ENCODE measurements at places on chromosomes 5 and 9.

DNA sequence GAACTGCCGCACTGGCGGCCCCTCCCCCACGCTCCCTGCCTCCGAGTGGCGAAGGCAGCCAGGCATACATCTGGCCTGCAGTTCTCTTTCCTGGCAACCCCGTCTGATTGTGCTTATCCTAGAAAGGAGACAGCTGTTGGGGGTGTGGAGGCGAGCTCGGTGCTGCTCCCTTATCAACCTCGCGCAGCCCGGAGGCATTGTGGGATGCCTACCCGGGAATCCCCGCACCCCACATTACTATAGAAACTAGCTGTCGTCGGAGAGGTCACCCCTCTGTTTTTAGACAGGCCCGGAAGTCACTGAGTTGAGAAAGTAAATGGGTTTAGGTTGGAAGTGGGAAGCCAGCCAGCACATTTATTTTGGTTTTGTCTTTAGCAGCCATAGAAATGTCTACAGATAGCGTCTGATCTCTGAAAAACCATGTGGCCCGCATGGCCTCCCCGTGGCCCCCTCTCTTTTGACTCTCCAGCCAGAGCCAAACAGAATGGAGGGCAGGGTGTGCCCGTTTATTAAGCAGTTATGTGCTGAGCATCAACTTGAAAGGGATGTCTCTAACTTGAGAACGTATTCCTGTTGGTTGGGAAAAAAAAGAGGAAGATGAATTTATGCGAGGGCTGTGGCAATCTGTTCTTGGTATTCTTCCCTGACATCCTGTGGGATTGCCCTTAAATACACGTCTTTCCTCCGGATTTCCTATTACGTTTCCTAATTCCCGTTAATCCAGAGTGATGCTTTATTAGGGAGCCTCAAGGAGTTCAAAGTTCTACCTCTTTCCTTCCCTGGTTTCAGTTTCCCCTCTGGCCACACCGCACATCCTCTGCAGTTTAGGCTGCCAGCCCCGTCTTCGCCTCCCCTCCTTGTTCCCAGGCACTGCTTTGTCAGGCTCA lies 3.9 kb downstream of the STC2 start:
- DNase-seq, result peak; percentile 82

- DNase-seq, result no peak
Measured at GRCh38 chr5:134139891-134140469, 25.5 kb downstream of the TCF7 start.

GRCh38 chr9:133950192-133950591 lies 41.9 kb downstream of the VAV2 start:
- peak; percentile 4 for DNase-seq

GRCh38 chr9:3903273-3903672 lies 377.5 kb upstream of the RFX3 start:
- no peak for DNase-seq

DNA sequence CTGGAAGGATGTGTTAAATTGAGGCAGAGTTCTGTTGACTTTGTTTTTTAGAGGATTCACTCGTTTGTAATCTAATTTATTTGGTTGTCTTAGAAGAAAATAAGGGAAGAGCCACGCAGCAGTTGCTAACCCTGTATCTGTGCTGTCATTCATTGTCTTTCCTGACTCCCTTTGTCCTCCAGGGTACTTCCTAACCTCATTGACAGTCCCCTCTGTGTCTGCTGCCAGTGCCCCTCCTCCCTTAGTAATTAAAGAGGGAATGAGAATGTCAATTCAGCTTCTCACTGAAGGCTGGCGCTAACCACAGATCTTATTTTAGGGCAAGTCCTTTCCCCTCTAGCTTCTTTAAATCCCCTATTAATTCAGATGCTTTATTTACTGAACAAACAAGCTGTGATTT lies 84.0 kb downstream of the MAST4 start:
- DNase-seq, result no peak

DNA sequence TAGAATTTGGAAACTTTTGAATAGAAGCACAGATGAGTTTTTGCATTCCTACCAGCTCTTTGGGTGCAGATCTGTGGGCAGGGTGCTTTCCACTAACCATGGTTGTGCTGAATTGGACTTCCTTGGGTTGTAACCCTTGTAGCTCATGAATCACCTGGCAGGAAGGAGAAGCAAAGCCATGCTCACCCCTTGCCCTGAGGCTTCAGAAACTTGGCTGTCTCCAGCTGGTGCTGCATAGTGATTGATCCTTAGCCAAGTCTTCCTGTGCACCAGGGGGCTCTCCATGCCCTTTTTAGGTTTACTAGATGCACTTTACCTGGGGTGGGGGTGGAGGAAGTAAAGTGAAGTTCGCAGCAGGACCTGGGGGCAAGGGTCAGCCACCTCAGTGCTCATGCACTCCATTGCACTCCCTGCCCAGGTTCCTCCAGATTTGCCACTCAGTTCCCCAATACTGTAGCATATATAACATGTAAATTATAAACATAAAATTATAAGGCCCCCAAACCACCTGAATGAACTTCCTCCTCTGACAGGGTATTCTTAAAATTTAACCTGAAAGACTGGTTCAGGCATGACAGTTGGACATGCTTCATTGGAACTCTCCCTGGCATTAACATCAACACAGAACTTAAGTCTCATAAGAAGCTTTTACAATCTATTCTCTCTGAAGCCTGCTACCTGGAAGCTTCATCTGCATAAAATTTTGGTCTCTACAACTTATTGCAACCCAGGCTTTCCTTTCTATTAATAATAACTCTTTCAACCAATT lies 25.8 kb upstream of the IFNA14 start:
- DNase-seq, result no peak

DNA sequence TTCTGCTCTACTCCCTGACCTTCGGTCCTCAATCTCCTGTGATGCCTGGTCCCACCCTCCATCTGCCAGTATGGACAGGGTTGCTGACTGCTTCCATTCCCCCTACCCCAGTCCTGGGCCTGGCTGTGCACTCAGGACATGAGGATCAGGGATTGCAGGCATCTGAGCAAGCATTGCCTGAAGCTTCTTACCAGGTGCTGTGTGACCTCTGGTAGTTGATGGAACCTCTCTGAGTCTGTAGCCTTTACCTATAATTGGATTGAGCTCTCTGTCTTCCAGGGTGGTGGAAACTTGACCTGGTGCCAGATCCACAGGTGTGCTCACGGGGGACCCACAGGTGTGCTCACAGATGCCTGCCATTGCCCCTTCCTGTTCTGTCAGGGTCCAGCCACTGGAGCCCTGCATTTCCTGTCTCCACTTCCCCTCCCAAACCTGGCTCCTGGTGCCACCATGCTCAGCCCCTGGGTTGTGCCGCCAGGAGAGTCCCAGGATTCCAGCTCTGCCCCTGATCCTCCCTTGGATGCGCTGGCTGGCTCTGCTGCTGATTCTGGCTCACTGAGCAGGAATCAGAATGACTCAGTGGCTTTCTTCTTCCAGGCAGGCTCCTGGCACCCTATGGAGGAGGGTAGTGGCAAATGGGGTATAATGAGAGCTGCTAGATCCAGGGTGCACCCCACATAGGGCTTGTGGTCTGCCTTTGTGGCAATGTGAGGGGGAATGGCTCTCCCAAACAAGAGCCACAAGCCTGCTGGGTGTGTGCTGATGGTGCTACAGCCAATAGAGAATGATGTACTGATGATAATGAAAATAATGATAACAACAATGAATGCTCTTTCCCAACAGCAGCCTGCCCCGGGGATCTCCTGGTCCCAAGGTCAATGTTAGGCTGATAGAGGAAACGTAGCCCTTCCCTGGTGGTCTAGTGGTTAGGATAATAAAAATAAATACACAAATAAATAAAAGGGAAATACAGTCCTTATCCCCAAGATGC lies 35.2 kb upstream of the PSD2 start:
- no peak for DNase-seq

DNA sequence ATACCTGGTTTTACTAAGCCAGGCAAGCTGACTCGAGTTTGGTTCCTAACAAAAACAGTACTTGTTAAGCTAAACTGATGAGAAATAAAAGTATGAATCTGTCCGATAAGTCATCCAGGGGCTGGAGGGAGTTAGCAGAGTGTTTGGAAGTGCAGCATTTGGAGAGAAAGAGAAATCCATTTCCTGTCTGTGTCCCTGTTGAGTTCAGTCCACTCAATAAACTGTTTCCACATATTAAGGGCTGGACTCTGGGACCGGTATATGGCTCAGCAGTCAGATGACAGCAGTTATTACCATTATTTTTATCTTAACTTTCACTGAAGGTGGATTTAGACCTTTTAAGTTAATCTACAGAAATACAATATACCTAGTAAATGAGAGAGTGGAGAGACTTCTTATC lies 130.6 kb upstream of the ADRA1B start:
- DNase-seq, result no peak

DNA sequence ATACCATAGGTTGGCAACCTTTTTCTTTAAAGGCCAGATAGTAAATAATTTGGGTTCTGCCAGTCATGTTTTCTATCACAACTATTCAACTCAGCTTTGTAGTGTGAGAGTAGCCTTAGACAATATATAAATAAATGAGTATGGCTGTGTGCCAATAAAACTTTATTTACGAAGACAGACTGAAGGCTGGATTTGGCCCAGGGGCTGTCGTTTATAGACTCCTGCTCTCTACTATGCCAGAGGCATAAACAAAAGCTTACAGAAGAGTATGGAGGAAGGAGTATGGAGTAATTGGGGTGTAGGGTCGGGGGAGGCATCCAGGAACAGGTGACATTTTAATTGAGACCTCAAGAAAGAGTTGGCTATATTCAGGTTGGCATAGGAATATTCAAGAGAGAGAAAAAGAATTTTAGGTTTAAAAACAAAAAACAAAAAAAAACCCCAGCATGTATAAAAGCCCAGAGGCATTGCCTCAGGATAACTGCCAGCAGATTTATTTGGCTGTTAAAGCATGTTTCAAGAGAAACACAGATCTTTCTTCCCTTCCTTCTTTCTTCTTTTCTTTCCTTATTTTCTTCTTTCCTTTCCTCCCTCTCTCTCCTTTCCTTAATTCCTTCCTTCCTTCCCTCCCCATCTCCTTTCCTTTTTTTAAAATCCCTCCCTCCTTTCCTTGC lies 39.9 kb downstream of the SLIT3 start:
- no peak for DNase-seq

GRCh38 chr5:54608423-54609085 lies 91.0 kb downstream of the SNX18 start:
- no peak for DNase-seq

DNA sequence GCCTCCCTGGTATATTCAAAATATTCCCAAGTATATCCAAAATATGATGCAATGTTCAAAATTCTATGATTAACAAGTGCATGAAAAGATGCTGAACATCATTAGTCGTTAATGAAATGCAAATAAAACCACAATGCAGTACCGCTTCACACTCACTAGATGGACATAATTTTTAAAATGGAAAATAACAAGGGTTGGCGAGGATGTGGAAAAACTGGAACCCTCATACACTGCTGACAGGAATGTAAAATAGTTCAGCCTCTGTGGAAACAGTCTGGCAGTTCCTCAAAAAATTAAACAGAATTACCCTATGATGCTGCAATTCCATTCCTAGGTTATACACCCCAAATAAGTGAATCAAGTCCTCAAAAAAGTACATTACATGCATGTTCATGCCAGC lies 36.1 kb upstream of the MYOT start:
- no peak for DNase-seq

GRCh38 chr5:150576449-150576949 lies 64.0 kb upstream of the SYNPO start:
- DNase-seq, result no peak

DNA sequence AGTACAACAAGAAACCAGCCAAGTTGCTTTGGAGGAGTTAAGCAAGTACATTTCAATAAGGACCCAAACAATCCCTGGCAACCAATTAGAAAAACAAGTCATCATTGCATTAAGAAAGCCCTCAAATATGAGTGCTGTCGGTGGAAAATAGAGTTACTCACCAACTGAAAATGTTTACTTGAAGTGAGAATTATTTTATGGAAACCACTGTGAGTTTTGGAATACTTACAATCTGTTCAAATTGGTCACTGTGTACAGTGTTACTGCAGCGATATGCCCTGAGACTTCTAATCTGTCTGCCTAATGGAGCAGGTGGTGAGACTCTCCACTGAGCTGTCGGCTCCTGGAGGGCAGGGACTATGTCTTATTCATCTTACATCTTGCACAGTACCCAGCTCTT lies 1073.2 kb upstream of the DMAC1 start:
- no peak for DNase-seq

DNA sequence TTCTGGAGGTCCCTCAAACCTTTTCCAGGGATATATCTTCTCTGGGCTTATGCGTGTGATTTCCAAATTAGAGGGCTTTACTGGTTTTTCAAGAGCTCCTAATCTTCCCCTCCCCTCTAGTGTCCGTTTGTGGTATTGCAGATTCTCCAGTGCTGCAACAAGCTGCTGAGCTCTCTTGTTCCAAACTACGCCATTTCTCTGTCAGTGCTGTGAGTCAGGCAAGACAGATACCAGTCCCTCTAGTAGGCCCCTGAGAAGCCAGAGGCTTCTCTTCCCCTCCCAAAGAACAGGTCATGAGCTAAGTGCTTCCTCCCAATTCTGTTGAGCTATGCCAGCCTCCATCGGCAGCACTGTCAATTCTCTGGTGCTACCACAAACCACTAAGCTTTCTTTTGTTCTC lies 149.5 kb downstream of the FANCC start:
- DNase-seq, result peak; percentile 44

- no peak for DNase-seq
Measured at GRCh38 chr5:114358329-114358728, 3.5 kb upstream of the KCNN2 start.

- no peak for DNase-seq
Measured at GRCh38 chr5:62362701-62363100, 41.0 kb downstream of the DIMT1 start.

- DNase-seq, result no peak
Measured at GRCh38 chr9:6219981-6220380, 4.4 kb downstream of the IL33 start.

DNA sequence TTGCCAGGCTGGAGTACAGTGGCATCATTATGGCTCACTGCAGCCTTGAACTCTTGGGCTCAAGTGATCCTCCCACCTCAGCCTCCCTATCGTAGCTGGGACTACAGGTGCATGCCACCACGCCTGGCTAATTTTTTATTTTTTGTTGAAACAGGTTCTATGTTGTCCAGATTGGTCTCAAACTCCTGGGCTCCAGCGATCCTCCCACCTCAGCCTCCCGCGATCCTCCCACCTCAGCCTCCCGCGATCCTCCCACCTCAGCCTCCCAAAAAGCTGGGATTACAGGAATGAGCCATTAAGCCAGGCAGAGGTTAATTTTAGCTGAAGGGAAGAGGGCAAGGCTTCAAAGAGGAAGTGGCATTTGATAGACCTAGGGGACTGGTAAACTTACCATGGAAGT lies 32.8 kb upstream of the CCNB1 start:
- DNase-seq, result no peak

DNA sequence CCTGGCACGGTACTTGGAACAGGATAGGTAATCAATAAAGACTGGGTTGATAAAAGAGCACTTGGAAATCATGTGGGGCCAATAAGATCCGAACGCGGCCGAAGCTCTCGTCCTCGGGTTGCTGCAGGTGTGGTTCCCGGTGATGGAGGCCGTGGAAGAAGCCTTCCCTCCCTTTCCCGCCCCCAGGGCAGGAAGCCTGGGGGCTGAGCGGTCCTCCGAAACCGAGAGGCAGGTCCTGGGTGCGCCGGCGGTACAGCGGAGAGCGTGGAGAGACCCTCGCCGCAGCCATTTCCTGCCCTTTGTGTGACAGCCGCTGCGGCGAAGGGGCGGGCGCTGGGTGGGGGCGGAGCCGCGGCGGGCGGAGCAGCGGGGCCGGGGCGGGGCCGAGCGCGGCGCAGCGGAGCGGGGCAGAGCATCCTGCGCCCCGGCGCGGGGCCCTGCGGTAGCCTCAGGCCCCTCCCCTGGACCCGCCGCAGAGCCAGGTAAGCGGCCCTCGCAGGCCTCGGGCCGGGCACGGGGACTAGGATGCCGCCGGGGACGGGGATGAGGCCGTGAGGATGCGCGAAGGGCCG lies at the start of gene CYFIP2:
Gene CYFIP2 (plus strand): TSS at position 410 of the 572 bp plus-strand sequence. CDS start 19,239 bp downstream, outside the sequence.
- DNase-seq, result peak; percentile 55

- no peak for DNase-seq
Measured at GRCh38 chr5:17184588-17184987, 32.8 kb upstream of the BASP1 start.
